Left lung (tissue), 14 donors: ENCODE measurements at places on chromosomes 6 and 20.

DNA sequence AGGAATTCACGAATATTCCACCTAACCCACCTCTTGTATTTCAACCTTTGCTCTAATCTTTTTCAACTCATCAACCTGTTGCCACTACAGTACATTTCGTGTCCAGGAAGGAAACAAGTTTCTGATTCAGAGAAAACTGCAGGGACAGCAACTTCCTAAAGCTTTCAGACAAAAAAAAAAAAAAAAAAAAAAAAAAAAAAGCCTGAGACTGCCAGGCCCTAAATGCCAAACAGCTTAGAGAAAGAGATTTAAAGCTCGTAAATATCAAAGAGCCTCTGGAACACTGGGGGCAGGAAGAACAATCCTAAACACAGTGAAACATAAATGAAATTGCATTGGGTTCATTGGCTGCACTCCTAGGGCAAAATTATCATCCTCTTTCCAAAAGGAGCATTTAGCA, 411.2 kb upstream of the SPTLC3 start:
- no peak for DNase-seq

DNA sequence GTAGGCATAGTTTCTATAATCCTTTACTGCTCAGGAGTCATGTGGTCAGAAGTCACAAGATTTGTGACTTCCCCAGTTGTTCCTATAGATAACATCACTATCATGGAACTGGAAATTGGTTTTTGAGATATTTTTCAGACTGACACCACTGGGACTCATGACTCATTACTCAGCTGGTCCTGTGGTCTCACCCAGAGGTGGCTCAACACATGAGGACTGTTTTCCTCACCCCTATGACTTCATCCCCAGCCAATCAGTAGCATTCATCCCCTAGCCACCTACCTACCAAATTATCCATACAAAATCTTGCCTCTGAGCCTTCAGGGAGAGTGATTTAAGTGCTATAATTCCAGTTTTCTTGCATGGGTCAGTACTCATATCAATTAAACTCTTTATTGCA, 1217.7 kb downstream of the EPHA7 start:
- DNase-seq: no peak

DNA sequence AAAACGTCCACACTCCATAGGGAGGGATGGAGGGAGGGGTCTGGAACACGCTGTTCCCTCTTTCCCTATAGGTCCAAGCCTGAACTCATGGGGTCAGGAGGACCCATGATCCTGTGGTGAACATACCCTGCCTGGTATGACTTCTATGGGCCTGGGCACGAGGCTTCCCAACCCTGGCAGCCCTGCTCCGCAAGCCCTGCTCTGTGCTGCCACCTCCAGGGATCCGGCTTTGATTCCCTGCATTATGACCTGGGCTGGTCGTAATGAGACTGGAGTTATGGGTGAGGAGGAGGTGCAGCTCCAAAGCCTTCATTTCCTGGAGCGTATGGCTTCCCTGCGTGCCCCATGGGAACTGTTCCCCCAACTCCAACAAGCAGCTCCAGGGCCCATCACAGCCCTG, 54.9 kb downstream of the CDH22 start:
- DNase-seq: no peak

GRCh38 chr6:27138837-27139755, 108.4 kb upstream of the PRSS16 start:
- peak; percentile 87 for DNase-seq

- no peak for DNase-seq
These were observed 25.2 kb upstream of the ASCC3 start for GRCh38 chr6:100906325-100906724.

DNA sequence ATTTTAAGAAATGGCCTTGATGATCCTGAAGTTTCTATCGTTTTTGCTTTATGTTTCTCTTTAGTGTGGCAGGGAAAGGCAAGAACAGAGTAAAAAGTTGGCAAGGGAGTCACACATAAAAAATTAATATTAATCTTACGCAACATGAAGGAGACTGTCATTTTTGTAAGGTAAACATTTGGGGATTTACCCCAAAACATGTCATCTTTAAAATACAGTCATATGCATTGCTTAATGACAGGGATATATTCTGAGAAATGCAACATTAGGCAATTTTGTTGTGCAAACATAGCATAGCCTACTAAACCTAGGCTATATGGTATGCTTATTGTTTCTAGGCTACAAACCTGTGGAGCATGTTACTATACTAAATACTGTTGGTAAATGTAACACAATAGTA, 5.4 kb downstream of the RBL1 start:
- no peak for DNase-seq

DNA sequence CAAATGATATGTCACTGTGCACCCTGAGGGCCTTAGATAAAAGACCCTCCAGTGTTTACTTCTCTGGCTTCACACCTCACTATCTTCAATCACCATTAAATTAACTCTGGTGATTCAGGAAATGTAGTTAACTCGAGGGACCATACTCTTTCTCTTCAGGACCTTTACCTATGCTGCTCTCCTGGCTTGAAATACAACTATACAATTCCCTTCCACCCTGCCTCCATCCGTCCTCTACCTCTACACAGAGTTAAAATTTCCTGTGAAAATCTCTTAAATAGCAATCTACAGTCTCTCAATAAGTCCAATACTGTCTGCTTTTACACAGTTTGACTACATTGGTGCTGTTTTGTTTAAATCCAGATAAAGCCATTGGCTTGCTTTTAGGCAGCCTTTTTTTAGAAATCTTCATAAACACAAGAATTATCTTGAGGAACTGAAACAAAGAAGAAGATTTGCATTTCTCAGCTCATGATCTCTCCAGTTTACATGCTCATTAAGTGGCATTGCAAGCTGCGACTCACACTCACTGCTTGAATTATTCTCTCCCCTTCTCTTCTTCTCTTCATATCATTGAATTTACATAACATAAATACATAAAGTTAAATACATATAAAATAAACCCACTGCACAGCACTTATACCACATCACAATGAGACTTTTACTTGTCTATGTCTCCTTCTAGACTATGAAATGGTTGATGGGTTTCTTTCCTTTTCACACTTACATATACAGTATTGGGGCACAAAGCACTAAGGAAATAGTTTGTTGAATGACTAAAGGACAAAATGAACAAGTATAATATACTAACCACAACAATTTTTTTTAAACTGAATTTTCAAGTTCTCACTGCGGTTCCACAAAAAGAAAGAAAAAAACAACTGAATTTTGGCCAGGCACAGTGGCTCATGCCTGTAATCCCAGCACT, 239.0 kb upstream of the KCNQ5 start:
- DNase-seq: no peak

- DNase-seq: no peak
These were observed 12.5 kb downstream of the PRDM1 start for GRCh38 chr6:106098383-106099234.

DNA sequence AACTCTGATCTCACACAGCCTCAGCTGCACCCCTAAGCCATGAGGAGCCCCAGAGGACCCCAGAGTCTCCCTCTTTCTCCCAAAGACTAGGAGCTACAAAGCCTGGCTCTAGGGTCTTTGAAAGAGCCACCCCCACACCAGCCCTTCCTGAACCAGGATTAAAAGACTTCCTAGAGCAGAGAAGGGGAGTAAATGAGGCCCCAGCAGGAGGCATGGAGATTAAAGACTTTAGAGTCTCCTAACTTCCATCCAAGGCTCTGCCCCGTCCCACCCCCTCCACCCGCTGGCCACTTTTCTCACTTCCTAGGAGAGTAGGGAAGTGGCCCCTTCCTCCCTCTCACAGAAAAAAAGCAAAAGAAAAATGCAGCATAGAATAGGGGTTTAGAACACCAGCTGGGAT, 1.7 kb downstream of the PREX1 start:
- DNase-seq: no peak

- peak; percentile 37 for DNase-seq
These were observed 353.4 kb downstream of the PTPRT start for GRCh38 chr20:42836339-42836738.

- no peak for DNase-seq
These were observed 114.1 kb upstream of the SMLR1 start for GRCh38 chr6:130713144-130713543.

GRCh38 chr6:113402544-113402943, 454.6 kb upstream of the MARCKS start:
- no peak for DNase-seq

GRCh38 chr6:12709116-12709515, 7.5 kb upstream of the PHACTR1 start:
- no peak for DNase-seq

DNA sequence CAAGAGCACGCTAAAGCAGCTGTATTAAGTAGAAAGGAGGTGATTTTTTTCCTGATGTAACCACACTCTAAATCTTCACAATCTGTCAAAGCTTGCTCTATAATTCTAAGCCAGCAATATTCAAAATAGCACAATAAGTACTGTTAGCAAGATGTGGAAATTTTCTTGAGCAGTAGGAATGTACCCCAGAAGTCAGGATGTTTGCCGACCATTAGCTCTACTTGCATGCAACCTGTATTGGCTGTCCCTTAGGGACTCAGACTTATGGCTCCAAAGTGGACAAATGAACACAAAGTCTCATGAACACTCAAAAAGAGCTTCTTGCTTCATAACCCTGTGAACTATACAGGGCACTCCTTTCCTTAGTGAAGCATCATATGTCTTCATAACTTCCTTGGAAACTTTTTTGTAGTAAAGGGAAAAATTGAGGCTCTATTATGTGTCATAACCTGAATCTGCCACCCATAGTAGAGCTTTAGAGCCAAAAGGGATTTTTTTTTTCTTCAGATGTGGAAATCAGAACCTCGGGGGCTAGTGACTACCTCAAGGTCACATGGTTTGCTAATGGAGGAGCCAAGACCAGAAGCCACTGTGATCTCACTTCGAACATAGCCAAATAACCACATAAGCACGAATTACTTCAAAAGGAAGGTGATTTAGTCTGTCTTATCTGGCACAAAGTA, 54.5 kb downstream of the ADGRG6 start:
- DNase-seq: no peak

- DNase-seq: peak; percentile 15
These were observed 291.8 kb downstream of the BMP7 start for GRCh38 chr20:56974499-56975250.

DNA sequence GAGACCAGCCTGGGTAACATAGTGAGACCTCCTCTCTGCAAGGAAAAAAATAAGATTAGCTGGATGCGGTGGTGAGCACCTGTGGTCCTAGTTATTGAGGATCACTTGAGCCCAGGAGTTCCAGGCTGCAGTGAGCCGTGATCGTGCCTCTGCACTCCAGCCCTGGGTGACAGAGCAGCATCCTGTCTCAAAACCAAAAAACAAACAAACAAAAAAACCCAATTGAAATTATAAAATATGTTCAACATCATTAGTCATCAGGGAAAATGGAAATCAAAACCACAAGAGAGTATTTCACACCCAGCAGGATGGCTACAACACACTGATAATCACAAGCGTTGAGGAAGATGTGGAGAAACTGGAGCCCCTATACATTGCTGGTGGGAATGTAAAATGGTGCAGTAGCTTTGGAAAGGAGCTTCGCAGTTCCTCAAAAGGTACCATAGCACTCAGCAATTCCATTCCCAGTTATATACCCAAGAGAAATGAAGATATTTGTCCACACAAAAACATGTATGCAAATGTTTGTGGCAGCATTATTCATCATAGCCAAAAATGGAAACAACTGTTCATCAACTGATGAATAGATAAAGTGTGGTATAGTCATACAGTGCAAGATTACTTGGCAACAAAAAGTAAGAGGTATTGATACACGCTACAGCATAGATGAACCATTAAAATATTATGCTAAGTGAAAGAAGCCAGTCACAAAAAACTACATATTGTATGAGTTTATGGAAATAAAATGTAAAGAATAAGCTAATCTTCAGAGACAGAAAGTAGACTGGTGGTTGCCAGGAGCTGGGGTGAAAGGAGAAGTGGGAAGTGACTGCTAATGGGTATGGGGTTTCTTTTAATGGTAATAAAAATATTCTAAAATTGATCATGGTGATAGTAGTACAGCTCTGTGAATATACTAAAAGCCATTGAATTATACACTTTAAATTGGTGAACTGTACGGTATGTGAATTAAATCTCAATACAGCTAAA, 38.7 kb upstream of the RIPOR2 start:
- DNase-seq: no peak

DNA sequence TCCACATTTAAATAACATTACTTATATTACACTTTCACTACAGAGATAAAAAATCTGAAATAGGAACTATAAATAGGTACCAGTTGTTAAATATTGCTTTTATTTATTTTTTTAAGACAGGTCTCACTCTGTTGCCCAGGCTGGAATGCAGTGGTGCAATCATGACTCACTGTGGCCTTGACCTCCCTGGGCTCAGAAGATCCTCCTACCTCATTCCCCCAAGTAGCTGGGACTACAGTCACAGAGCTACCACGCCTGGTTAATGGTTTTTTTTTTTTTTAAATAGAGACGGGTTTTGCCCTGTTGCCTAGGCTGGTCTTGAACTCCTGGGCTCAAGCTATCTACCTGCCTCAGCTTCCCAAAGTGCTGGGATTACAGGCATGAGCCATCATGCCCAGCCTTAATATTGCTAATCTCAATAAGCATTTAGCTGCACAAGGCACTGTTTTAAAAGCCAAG, 17.3 kb downstream of the EEF1E1 start:
- DNase-seq: no peak

GRCh38 chr6:56448046-56448445, 194.6 kb downstream of the DST start:
- no peak for DNase-seq

DNA sequence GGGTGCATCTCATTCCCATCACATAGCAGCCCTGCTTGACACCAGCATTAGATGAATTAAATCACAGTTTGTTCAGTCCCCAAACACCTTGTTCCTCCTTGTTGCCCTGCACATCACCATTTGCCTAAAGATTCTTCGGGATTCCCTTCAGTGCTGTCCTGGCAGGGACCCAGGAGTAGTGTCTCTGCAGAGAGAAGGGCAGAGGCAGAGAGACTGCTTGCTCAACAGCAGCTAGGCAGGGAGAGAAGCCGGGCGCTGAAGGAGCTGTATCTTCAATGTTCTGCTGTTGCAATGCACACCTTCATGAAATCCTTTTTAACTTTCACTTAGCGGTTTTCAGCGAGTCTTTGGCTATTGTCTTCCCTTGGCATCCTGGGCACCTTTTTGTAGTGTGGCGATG, 362.9 kb downstream of the FARS2 start:
- no peak for DNase-seq

- DNase-seq: no peak
These were observed 101.7 kb upstream of the BMP2 start for GRCh38 chr20:6665621-6666355.

DNA sequence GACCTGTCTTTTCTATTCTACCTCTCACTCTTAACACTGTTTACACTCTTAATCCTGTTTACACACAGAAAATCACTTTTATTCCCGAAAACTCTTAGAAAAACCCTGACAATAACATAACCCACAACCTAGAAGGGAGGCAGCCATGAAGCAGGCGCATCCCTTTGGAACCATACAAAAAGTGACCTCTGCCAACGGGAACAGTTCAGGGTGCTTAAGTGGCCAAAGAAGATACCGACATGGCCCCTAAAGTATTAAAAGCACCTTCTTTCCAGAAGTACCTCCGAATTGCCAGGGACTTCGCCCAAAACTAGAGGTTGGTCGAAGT, 490 bp downstream of the MMUT start:
- DNase-seq: no peak

- DNase-seq: no peak
These were observed 124.6 kb downstream of the CDH4 start for GRCh38 chr20:61376541-61377240.

GRCh38 chr6:26350858-26351543, 14.0 kb upstream of the BTN3A2 start:
- no peak for DNase-seq

- no peak for DNase-seq
These were observed 133.7 kb upstream of the RIN2 start for GRCh38 chr20:19624221-19624965.
